ENCODE measurements at places on chromosomes 1 and 21. TPM values are rescaled to one million over a fixed set of nuclear protein-coding genes. Genes with fewer than 3 reads are reported as not detected.

DNA sequence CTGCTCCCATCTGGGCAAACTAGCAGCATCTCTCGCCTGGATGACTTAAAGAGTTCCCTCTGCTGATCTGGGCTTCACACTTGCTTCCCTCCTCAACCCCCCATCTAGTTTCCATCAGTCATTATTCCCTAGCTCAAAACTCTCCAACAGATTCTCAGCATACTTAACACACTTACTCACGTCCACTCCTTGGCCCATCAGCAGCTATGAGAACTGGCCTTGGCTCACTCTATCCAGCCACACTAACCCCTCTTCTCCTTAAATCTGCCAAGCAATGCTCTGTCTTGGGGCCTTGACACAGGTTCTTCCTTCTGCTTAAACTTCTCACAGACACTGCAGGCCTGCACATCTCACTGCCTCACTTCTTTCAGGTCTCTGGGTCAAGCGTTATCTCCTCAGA lies 41.6 kb downstream of the GNG12 start:
- DNase-seq = peak; percentile 95

DNA sequence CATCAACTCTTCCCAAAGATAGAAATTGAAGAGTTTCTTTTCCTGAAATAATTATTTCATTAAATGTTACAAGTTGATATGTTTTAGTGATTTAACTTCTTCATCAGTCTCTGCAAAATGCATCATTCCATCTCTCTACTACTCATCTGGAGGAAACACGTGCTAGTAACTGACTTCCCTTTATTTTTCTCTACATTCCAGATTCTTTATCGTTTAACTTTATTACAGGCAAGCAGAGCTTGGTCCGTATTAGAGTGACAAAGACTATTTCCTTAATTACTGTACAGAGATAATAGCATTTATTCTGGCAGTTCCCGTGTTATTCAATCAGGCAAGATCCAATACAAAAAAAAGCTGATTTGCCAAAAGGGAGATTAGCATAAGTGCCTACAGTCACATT lies 88.6 kb downstream of the TM2D1 start:
- no peak for DNase-seq

Gene LHX8
- total RNA-seq = not detected

DNA sequence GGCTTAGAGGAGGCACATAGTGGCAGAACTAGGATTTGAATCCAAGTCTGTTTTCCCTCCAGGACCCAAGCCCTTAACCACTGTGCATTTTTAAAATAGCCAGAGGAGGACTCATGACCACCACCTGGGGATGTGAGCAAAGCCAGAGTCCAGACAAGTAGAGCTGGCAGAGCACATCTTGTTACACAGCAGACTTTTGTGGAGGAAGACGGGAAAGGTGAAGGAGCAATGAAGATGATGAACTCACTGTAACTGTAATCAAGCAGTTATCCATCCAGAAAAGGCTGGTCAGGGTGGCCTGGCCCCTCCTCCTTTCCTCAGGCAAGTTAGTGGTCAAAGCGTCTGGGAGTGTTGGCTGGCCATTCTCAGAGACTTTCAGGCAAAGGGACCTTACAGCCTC lies 50.9 kb downstream of the SLC44A3 start:
- peak; percentile 25 for DNase-seq

- DNase-seq = peak; percentile 7
Observed at GRCh38 chr1:10635085-10635896, 160.5 kb downstream of the PEX14 start.

- DNase-seq = no peak
Observed at GRCh38 chr1:118209648-118210047, 24.6 kb upstream of the SPAG17 start.

DNA sequence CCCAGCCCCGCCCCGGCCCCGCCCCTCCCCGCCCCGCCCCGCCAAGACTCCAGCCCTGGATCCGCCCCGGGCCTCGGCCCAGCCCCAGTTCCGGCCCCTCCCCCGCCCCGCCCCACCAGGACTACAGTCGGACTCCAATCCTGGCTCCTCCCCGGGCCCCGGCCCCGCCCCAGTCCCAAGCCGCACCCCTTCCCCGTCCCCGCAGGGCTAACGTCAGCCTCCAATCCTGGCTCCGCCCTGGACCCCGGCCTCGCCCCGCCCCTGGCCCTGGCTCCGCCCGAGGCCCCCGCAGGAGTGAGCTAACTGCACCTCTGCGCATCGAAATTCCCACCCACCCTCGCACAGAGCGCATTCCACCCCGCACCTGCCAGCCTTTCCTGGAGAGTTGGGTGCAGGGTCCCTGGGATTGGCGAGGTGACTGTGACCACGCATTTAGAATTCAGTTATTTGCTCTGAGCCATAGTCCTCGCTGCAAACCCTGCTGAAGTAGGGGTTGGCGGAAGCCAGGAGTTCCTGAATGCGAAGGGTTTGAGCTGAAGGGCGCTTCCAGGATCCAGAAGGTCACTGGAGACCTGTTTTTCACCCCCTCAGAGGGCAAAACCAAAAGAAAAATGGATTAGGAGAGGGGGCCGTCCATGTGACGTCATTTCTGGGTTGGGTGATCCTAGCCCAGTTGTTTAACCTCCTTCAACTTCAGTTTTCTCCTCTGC lies 588 bp upstream of the IGSF8 start:
- DNase-seq = peak; percentile 89

DNA sequence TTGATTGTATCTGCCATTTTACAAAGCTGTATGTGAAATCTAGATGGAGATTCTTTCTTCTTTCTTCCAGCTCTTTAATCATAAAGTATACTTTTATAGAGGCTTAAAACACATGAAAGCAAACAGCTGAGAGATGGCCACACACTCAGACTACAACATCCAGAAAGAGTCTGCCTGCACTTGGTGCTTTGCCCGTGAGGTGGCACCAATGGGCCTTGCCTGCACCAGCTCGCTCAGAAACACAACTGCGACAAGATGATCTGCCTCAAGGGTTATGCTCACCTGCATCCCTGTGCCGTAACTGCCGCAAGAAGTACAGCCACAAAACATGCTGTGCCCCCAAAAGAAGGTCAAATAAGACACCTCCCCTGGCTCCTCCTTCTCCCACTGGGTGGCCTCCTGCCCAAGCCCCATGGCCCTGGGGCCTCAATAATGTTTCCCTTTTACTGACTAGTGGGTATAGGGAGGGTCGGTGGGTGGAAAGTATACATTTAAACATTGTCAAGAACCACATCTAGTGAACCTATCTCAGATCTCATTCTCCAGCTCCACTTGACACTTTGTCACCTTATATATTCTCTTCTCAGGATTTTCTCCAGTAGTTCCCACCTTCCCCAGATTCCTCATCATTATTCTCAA lies 66.7 kb upstream of the ANGPTL3 start:
- peak; percentile 31 for DNase-seq

Gene OR2T35
- not detected for total RNA-seq

DNA sequence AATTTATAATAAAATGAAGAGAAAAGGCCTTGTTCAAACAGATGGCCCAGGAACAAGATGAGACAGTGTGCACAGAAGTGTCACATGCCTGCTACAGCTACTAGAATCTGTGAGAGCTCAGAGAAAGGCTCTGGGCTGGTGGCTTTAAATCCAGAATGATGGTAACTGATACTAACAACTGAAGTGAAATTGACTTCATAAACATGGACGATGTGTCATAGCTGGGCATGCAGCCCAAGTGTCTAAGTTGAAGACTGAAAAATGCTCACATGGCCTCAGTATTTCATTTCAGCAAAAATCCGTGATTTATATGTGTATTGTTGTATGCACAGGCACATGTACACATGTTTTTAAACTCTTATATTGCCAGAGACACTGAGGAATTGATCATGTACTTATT lies 208.3 kb upstream of the RUNX1 start:
- peak; percentile 98 for DNase-seq

Gene TRIM45
- total RNA-seq = 3.3 TPM

Gene OR6N1
- 0.16 TPM for total RNA-seq

Gene SRSF11
- total RNA-seq = 110 TPM

DNA sequence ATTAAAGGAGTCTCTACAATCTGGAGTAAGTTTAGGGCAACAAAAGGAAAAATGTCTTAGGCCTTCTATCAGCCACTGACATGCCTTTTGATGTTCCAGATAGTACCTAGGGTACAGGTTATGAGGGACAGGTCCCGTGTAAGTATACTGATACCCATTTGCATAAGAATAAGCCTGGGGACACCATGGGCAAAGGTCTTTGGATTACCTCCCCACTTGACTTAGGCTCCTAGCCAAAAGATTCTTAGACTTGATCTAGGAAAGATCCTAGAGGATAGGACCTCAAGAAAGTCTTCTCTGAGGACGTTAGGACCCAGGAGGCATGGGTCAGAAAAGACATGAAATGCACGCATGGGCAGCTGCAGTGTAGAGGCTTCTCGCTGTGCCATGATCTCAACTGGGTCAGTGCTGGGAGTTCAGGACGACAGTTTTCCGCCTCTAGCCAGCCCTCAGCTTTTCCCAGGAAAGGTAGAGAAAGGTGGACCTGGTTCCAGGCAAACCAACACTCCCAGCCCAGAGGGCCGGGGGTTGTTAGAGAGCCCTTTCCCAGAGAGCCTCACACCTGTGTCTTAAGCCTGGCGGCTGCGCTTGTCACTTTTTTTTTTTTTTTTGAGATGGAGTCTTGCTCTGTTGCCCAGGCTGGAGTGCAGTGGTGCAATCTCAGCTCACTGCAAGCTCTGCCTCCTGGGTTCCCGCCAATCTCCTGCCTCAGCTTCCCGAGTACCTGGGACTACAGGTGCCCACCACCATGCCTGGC lies 26.6 kb downstream of the MSTO1 start:
- no peak for DNase-seq

Gene MANEAL
- 0.65 TPM for total RNA-seq

DNA sequence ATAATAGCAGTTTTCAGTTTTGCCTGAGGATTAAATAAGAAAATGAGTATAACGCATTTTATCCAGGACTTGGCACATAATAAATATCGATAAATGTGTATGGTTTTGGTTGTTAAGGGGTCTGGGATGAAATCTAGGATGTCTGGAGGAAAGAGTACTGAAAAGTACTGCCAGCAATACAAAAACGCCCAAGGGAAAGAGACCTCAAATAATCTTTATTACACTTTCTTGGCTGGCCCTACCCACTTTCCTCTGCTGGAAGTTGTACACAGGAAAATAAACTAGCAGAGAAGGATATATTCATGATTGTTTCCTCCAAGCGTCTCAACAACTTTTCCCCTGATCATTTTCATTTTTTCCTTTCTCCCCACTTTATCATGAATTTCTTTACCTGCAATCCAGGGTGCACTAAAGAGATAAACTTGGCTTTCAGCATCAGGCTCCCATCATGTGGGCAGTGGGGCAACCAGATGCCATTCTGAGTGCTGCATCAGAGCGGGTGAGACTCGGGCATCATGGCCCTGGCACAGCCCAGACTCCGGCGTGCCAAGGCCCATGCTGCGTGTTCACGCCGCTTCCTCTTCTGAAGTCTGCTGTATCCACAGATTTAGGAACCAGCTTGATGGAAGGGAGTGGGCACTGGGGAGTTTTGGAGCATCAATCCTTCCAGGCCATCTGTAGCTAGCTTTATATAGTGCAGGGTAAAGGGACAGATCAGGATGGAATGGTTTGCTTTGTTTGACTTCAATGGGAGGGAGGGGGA lies 35.8 kb upstream of the PLXNA2 start:
- no peak for DNase-seq

Gene PLPP3
- total RNA-seq = 270 TPM

GRCh38 chr1:44565259-44565750 lies 109.0 kb downstream of the TMEM53 start:
- no peak for DNase-seq

Measured in fibroblast of the aortic adventitia (primary cell).